ENCODE measurements at places on chromosomes 16 and 17. TPM values are rescaled to one million over a fixed set of nuclear protein-coding genes. Genes with fewer than 3 reads are reported as not detected.

Gene TRPV3
- total RNA-seq: 5.5 TPM

Gene TPSAB1
- total RNA-seq: not detected

Gene CA7
- not detected for total RNA-seq

Gene TEKT1
- not detected for total RNA-seq

Gene NOTUM
- total RNA-seq: not detected

Gene CDH11
- total RNA-seq: 7.9 TPM

Gene SLFN12L
- 0.14 TPM for total RNA-seq

Gene NT5M
- 1.0 TPM for total RNA-seq

Gene CORO6
- total RNA-seq: 1.0 TPM

Gene TNFRSF12A
- total RNA-seq: 279 TPM

Gene TPPP3
- total RNA-seq: under 0.01 TPM

All from nasal cavity respiratory epithelium epithelial cell of viscerocranial mucosa (primary cell).